Upper lobe of right lung (tissue), 1 donor: ENCODE measurements at places on chromosomes 12 and 14.

DNA sequence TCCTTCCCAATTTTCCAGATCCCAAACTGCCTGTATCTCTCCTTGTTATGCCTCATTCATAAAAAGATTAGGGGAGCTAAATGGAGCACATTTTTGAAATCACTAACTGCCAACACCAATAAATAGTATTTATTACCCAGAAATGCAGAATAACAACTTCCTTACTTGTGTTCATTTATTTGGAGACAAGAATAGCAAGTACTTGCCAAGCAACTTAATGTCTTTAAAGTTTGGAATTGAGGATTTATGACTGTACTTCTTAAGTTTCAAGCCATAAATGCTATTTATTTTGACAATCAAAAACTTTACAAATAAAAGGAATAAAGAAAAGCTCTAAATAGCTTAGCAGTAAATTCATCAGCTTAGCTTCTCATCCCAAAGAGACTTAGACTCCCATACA, 626.1 kb upstream of the NOVA1 start:
- no peak for DNase-seq

DNA sequence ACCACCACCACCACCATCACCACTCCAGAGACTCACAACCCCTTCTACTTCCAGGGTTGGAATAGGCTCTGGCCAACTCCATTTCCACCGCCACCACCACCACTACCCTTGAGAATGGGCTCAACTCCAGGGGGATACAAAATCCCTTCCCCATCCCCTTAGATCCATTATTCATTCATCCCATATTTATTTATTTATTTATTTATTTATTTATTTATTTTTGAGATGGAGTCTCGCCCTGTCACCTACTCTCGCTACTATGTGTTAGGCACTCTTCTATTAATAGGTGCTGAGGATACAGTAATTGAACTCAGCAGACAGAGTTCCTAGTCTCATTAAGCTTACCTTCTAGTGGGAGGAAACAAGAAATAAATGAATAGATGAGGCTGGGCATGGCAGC, 4.8 kb upstream of the ADCY6 start:
- no peak for DNase-seq

- DNase-seq = no peak
These were observed 84.4 kb downstream of the ARF6 start for GRCh38 chr14:49977126-49977841.

GRCh38 chr12:50567926-50568325, 63.1 kb downstream of the DIP2B start:
- DNase-seq = no peak

DNA sequence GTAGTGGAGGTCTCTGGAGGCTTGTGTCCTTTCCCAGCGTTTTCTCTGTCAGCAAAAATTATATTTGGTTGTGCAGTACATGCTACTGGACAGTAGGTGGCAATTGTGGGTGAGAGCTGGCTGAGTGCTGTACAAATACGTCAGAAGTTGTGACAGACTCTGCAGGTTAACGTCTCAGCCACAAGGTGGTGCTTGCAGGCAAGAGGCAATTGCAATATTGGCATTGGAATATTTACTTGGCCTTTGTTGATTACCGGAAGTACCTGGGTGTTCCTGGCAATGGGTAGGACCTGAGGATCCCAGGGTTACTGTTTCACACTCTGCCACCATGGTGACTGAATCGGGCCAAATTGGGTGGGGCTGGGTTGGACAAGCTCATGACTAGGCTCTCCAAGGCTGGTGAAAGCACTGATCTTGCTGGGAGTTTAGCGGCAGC, 333.9 kb upstream of the LMO3 start:
- DNase-seq = peak; percentile 59
